NCI-H187 (cell line): ENCODE measurements at places on chromosomes 7 and 10.

GRCh38 chr7:154841731-154842331 lies 161.1 kb downstream of the PAXIP1 start:
- peak; percentile 16 for DNase-seq

GRCh38 chr7:28126410-28127041 lies 54.1 kb downstream of the JAZF1 start:
- DNase-seq = no peak

GRCh38 chr10:104707602-104708459 lies 66.7 kb downstream of the SORCS3 start:
- DNase-seq = no peak

- no peak for DNase-seq
These were observed 4.4 kb upstream of the GALNTL5 start for GRCh38 chr7:151951672-151952338.

GRCh38 chr10:64097391-64098122 lies 576.4 kb downstream of the REEP3 start:
- no peak for DNase-seq

DNA sequence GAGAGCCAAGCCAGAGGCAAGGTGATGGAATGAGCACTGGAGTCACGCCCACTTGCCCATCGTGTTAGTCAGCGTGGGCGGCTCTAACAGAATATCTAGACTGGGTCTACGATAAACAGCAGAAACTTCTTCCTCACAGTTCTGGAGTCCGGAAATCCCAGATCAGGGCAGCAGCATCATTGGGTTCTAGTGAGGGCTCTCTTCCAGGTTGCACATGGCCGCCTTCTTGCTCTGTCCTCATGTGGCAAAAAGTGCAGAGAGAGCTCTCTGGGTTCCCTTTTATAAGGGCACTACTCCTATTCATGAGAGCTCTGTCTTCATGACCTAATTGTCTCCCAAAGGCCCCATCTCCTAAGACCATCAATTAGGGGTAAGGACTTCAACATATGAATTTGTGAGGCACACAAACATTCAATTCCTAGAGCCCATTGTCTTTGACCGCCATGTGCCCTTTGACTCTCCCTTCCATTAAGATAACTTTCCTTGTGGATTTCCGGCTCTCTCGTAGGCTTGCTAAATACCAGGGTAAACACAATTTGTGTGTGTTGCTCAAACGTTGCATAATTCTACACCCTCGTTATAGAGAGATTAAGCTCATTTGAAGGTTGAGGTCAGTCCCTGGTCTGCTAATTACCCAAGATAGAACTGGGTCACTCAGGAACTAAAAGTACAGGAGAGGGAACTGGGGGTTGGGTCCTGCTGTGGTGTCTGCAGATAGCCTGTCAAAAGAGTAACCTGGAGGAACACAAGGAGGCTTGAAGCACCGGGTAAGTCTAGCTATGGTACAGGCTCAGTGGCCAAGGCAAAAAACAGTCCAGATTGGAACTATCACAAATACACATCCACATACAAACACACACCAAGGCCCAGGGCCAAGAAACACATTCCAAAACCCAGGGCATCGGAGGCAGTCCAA lies 28.7 kb upstream of the USP6NL start:
- no peak for DNase-seq

GRCh38 chr7:88091988-88092675 lies 127.7 kb downstream of the SRI start:
- DNase-seq = no peak

DNA sequence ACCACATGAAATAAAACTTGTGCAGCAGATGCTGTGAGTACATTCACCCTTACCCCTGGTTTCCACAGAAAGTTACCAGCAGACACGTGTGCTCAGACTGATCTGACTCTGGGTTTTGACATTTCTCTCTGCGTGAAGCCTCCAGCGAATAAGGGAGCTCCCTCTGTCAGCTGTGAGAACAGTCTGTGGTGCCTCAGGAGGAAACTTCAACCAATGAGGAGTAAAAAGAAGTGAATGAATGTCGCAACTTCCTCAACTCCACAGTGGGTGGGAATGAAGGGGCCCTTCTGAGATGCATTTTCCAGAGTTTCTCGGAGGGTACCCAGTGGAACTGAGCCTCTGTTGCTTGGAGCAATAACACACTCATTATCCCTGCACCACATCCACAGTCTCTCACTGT lies 743.4 kb downstream of the TNS3 start:
- DNase-seq = no peak

DNA sequence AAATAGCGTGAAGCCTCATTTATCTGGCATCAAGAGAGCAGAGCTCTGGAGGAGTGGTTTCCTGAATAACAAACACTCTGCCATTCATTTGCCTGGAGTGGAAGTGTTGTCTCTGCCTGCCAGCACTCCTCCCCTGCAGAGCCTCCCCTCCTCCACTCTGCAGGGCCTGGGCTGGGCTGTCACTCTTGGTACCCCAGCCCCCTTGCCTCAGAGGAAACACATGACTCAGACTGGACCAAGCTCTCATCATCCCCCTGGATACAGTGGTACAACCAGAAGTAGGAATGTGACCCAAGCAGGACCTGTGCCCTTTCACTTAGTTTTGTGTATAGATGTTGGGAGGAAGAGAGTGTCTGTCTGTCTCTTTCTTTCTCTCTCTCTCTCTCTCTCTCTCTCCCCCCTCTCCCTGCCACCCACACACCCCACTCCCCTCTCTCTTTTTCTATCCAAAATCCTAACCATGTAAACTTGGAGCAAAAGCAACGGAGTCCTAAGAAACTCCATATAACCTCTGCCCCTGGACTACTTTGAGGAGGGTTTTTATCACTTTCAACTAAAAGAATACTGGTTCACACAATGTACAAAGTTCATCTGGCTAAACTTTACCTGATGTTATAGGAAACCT lies 43.9 kb downstream of the DOCK4 start:
- peak; percentile 53 for DNase-seq

DNA sequence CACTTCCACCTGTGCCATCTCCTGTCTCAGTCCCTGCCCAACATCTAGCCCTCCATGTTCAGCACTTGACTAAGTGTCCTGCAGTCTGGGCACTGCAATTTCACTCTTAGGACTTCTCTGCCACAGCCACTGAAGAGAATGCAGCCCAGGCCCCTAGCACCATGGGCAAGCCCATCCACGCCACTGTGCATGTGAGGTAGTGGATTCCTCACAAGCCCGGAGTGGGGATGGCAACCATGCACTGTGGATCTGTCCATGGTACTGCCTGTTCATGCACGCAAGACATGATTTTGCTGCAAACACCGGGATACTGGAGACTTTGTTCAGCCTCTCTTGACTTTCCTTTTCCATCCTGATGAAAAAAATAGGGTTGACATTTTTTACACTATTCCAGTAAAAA lies 12.3 kb downstream of the DDC start:
- DNase-seq = no peak

- DNase-seq = no peak
These were observed 118.2 kb downstream of the ANK3 start for GRCh38 chr10:60271319-60272040.

DNA sequence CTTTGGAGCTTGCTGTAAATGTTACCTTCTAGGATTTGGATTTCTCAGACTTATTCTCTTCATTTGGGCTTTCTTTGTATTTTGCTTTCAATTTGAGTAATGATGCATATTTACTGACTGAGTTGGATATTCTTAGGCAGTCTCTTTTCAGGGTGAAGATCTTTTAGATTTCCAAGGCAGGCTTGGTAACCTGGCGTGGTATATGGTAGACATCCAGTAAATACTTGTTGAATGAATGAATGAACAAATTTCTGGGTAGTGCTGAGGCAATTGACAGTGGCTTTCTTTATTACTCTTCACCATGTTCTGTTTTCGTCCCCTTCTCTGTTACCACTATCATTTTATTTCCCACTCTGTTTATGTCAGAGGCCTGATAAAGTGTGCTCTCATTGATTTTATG lies 27.1 kb downstream of the BBS9 start:
- DNase-seq = no peak

DNA sequence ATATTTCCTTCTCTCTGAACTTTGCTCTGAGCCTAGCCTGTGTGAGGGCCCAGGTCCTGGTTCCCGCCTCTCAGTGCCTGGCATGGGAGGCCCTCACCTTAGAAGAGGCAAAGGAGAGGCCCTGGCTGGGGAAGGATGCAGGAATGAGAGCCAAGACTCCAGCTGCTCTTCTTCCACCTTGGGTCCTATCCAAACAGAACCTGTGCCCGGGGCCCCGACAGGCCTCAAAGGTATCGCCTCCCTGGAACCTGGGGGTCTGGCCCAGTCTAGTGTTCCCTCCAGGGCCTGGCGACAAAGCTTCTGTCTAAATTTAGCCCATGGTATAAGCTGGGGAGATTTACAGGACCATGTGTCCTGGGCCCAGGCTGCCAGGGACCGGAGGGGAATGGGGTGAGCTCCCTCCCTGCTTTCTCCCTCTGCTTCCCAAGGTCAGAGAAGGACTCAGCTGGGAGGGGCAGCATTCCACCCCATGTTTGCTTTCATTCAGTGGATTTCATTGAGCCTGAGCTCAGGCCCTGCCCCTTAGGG lies 12.0 kb upstream of the CRHR2 start:
- no peak for DNase-seq

DNA sequence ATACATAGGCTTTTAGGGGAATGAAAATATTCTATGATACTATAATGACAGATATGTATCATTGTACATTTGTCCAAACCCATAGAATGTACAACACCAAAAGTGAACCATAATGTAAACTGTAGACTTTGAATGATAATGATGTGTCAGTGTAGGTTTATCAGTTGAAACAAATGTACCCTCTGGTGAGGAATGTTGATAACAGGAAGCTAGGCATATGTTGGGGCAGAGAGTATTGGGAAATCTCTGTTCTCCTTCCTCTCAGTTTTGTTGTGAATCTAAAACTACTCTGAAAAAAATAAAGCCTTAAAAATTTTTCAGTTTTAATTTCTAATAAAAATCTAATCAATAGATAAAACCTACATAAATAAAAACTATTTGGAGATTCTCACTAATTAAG lies 36.9 kb downstream of the C1GALT1 start:
- no peak for DNase-seq

DNA sequence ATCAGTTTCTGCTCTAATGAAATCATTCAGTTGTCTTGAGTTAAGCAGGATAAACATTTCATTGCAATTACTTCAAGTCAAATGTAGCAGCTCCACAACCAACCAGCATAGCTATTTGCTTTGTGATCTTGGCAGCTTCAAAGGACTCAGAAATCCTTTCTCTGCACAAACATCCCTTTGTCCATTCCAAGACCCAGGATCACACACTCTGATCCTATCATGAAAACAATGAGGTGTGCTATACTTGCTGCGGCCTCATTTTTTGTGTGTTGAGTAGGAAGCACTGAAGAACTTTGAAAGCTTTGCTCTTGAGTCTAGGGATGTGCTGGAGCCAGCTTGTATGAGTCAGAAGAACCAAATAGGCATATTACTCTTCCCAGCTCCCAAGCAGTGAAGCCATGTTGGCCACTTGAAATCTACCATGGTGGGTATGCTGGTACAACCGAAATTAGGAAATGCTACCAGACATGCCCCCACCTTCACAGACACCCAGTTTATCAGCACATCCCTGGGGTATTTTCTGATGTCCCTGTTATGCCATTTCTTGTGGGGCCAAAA lies 199.4 kb upstream of the PRSS58 start:
- DNase-seq = no peak

- DNase-seq = peak; percentile 10
These were observed 26.3 kb upstream of the WDFY4 start for GRCh38 chr10:48658243-48658974.

GRCh38 chr10:73959484-73960243 lies 38.3 kb upstream of the VCL start:
- DNase-seq = no peak

GRCh38 chr10:4661511-4662255 lies 164.3 kb upstream of the AKR1E2 start:
- no peak for DNase-seq

DNA sequence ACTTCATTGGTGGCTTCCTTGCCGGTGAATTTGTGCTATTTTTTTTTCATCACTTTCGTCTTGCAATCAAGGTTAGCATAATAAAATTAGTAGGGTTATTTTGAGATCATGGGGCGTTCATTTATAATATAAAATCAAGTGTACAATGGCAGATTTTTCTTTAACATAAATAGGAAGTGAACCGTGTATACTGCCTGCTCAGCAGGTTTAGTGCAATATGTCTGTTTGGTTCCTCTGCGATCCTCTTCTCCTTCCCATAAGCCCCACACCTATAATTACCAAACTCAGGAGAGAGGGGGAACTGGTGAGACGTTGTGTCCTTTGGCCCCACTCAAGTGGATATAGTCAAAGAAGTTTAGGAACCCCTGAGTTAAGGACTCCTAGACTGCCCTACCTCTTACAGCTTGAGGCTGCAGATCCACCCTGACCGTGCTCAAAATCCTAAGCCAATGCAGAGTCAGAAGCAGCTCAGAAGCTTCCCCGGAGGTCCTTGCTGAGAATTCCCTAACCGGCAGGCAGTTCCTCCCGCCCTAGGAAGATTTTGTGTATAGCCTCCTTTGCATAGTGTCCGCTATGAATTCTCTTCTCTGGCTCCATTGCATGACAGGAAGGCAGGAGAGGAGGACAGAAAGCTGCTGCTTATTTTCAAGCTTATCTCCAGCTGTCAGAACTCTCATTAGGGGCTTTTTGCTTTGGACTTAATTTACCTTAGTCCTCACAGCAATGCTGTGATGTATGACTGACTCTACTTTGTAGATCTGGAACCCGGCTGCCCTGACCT lies 41.5 kb downstream of the PYROXD2 start:
- no peak for DNase-seq

DNA sequence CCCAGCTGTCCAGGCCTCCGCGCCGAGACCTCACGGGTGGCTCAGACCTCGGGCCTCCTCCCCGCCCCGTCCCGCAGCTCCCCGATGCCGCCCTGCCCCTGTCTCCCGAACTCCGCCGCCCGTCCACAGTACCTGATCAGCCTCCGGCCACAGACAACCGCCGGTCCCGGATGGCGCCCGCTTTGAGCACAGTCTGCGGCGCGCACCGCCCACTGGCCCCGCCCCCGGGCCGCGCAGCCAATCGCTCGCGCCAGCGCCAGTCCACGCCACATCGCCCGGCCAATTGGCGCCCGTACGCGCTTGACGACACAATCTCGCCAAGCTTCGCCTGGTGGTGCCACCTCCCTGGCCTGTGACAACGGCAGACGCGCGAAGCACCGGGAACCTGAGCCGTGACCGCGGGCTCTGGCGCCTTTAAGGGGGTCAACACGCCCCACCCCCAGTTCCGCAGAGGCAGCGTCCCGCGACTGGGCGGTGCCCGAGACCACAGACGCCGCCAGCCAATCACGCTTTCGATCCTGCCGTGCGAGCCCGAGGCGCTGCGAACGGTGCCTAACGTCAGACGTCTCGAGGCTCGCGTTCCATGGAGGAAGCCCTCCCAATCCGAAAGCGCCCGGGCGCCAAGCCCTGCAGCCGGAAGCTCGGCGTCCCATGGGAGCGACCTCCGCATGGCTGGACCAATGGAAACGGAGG lies at the start of gene IDI1:
Gene IDI1 (minus strand): TSS at position 388 of the 693 bp plus-strand sequence. CDS start 116 bp downstream, at position 272.
- DNase-seq = peak; percentile 93

- no peak for DNase-seq
These were observed 291.5 kb upstream of the ZNF32 start for GRCh38 chr10:43939939-43940820.

- DNase-seq = no peak
These were observed 227.4 kb upstream of the COBL start for GRCh38 chr7:51543801-51544553.

- DNase-seq = no peak
These were observed 64.6 kb downstream of the TFEC start for GRCh38 chr7:115965796-115966475.

- DNase-seq = no peak
These were observed 5.8 kb upstream of the RBM20 start for GRCh38 chr10:110638319-110638718.
